Fibroblast of villous mesenchyme (primary cell): ENCODE measurements at places on chromosomes 13 and 19. TPM values are rescaled to one million over a fixed set of nuclear protein-coding genes. Genes with fewer than 3 reads are reported as not detected.

CBARP gene
- total RNA-seq, result 5.8 and 6.0 TPM in 2 replicates

DNA sequence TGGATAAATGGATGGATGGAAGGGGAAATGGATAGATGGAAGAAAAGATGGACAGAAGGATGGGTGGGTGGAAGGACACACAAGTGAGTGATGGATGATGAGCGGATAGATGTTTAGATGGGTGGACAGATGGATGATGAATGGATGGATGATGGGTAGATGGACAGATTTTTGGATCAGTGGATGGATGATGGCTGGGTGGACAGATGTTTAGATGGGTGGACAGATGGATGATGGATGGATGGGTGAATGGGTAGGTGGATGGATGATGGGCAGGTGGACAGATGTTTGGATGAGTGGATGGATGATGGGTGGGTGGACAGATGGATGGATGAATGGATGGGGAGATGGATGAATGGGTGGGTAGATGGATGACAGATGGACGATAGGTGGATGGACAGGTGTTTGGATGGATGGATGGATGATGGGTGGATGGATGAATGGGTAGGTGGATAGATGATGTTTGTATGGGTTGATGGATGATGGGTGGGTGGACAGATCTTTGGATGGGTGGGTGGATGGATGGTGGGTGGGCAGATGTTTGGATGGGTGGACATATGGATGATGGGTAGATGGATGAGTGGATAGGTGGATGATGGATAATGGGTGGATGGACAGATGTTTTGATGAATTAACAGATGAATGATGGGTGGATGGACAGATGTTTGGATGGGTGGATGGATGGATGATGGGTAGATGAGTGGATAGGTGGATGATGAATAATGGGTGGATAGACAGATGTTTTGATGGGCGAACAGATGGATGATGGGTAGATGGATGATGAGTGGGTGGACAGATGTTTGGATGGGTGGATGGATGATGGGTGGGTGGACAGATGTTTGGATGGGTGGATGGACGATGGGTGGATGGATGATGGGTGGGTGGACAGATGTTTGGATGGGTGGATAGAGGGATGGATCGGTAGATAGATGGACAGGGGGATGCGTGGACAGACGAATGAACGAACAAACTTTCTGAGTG is 39.5 kb downstream of the CERS4 start:
- no peak for DNase-seq

BRCA2 gene
- total RNA-seq, result 10.4 and 11.0 TPM in 2 replicates

DNA sequence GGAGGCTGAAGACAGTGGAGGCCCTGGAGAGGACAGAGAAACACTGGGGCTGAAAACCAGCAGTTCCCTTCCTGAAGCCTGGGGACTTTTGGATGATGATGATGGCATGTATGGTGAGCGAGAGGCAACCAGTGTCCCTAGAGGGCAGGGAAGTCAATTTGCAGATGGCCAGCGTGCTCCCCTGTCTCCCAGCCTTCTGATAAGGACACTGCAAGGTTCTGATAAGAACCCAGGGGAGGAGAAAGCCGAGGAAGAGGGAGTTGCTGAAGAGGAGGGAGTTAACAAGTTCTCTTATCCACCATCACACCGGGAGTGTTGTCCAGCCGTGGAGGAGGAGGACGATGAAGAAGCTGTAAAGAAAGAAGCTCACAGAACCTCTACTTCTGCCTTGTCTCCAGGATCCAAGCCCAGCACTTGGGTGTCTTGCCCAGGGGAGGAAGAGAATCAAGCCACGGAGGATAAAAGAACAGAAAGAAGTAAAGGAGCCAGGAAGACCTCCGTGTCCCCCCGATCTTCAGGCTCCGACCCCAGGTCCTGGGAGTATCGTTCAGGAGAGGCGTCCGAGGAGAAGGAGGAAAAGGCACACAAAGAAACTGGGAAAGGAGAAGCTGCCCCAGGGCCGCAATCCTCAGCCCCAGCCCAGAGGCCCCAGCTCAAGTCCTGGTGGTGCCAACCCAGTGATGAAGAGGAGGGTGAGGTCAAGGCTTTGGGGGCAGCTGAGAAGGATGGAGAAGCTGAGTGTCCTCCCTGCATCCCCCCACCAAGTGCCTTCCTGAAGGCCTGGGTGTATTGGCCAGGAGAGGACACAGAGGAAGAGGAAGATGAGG is 1.5 kb downstream of the PPP1R15A start:
- peak; percentile 42 for DNase-seq

DNA sequence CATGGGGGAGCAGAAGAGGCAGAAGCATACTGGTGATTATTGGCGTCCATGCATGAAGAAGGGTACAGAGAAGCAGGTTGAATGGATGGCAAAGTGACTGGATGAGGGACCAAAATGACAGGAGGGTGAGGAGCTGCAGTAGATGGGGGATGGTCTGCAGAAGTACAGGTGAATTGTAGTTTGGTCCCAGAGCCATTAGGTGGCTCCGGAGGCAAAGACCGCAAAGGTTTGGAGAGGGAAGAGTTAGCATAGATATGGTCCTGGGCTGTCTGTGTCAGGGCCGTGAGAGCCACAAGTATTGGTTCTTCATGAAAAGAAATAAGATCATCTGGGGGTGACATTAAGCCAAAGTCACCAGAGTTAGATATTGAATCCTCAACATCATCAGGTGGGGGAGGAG is 59.0 kb upstream of the ZNF726 start:
- DNase-seq, result no peak

- no peak for DNase-seq
Observed at GRCh38 chr19:50549059-50549926, 18.9 kb downstream of the LRRC4B start.

- no peak for DNase-seq
Observed at GRCh38 chr19:4093643-4094175, 27.0 kb upstream of the ZBTB7A start.

DNA sequence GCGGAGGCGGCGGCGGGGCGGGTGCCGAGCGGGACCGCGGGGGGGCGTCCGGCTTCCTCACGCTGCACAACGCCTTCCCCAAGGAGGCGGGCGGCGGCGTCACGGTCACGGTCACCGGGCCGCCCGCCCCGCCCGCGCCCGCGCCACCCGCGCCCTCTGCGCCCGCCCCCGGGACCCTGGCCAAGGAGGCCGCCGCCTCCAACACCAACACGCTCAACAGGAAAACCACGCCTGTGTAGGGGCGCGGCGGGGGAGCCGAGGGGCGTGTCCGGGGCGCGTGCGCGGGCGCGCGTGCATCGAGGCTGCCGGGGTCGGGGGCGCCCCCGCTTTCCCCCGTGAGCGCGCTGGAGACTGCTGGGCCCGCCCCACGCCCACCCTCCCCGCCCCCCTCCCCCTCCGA is 8.8 kb upstream of the CACNG6 start:
- peak; percentile 49 for DNase-seq

DNA sequence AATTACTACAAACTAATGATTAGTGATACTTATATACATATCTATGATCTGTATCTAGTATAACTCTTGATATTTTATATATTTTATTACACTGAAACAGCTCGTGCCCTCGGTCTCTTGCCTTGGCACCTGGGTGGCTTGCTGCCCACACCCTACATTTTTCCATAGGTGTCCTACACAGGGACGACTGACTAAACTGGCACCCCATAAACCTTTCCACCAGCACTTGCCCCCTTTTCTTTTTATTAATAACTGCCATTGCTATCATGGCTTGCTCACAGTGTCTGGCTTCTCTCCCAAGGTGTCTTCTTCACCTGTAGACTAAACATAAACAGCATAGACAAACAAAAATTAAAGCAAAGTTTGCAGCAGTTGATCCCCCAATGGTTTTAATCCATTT is 30.4 kb downstream of the CLEC4M start:
- DNase-seq, result no peak

- no peak for DNase-seq
Observed at GRCh38 chr13:55067946-55068345, 2039.3 kb downstream of the OLFM4 start.

DNA sequence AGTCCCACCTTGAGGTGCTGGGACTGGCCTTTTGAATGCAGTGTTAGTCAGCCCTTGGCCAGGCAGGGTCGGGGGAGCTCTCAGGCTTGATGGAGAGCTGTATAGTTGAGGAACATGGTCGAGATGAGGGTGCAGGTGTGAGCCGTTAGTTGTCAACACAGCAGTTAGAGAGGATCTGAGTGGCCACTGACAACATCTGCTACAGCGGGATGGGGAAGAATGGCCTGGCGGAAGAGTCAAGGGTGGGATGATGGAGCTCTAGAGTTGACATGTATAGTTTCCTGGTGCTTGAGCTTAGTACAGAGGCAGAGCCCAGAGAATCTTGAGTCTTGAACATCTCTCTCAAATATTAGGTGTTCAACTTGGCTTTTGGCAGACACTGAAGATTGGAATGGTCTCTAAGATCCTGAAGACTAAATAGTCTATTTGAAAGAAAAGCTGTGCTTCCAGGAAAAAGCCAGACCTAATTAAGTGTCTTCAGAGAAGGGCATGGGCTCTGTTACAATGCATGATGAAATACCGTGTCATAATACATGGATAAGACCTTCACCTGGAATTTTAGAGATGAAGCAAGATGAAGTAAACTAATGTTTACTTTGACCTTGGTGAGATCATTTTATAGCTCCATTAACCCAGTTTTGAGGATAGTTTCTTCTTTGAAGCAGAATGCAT is 9.7 kb downstream of the PCCA start:
- DNase-seq, result peak; percentile 71

DNA sequence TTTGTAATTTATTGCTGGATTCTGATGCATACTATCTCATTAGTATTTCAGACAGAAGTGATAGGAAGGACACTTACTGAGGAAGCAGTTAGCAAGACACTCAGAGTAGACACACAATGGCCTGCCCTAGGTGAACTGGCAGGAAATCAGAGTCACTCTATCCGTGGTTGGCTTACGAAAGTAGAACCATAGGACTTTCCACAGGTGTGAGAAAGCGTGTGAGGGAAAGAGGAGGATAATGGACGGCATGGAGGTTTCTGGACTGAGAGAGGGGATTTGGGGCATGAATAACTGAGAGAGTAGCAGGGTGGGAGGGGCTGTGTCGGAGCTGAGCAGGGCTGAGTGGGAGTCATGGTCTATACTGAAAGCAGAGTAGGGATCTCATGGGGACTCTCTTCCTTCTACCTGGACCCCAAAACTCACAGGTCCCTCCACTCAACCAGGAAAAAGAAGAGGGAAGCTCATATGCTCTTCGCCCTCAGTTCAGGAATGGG is 18.7 kb upstream of the EID2 start:
- no peak for DNase-seq
